Activated CD4-positive, alpha-beta T cell treated with anti-CD3 and anti-CD28 coated beads for 36 hours (primary cell): ENCODE measurements at places on chromosomes 12 and 14. TPM values are rescaled to one million over a fixed set of nuclear protein-coding genes. Genes with fewer than 3 reads are reported as not detected.

The PLCZ1 gene
- total RNA-seq = not detected

The PIP4K2C gene
- 14.9 TPM for total RNA-seq

The MDGA2 gene
- total RNA-seq = not detected

The SDR9C7 gene
- total RNA-seq = not detected

The RNASE3 gene
- not detected for total RNA-seq

The ANG gene
- total RNA-seq = 1.8 TPM

The RND1 gene
- total RNA-seq = 3.3 TPM

The ACVRL1 gene
- total RNA-seq = not detected

The SELPLG gene
- 36.9 TPM for total RNA-seq

The KRT5 gene
- total RNA-seq = not detected

The POTEG gene
- not detected for total RNA-seq

The OTOGL gene
- total RNA-seq = not detected

The KMT2D gene
- 48.3 TPM for total RNA-seq

The ASB2 gene
- 24.8 TPM for total RNA-seq

The PTPRQ gene
- not detected for total RNA-seq

The OTUB2 gene
- total RNA-seq = 0.93 TPM

The NPAS3 gene
- not detected for total RNA-seq

The AKAP5 gene
- 0.39 TPM for total RNA-seq

The SLC5A8 gene
- not detected for total RNA-seq

The MORN3 gene
- total RNA-seq = 2.0 TPM

The SARNP gene
- 114 TPM for total RNA-seq

The BCL2L2 gene
- 0.73 TPM for total RNA-seq

The FAM90A1 gene
- total RNA-seq = 0.33 TPM

The LRTM2 gene
- total RNA-seq = not detected

The HOXC4 gene
- not detected for total RNA-seq

The PNMA1 gene
- 28.8 TPM for total RNA-seq

The AKAP3 gene
- total RNA-seq = 1.3 TPM

The KLRK1 gene
- not detected for total RNA-seq

The HCAR3 gene
- 0.09 TPM for total RNA-seq
